Stimulated activated CD8-positive, alpha-beta memory T cell treated with anti-CD3 and anti-CD28 coated beads, Interleukin-4, amount 100 ng/mL, for 4 hours (primary cell): ENCODE measurements at places on chromosomes 4 and X.

GRCh38 chr4:6352031-6352692, 82.5 kb downstream of the WFS1 start:
- no peak for DNase-seq

- DNase-seq, result no peak
These were observed 50.6 kb downstream of the JADE1 start for GRCh38 chr4:128859887-128860677.

DNA sequence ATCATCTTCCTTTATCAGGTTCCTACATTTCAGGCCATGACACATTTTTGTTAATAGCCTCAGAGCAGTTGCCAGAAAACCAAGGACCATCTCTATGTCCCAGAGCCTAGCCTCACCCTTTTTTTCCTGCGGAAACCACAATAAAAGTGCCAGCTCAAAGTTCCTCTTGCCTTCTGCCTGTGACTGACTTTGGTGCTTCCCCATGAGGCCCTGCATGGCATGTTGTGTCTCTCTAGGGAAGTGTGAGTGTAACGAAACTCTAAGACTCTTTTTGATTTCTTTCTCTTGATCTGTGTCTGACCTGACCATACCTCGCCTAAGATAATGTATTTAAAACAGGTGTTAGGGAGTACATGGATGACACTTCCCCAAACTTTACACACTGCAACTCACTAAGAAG, 642.3 kb upstream of the BOD1L1 start:
- DNase-seq, result no peak

GRCh38 chr4:67899096-67899495, 15.3 kb upstream of the TMPRSS11D start:
- DNase-seq, result no peak

- no peak for DNase-seq
These were observed 695.5 kb downstream of the PCDH7 start for GRCh38 chr4:31415629-31416028.

DNA sequence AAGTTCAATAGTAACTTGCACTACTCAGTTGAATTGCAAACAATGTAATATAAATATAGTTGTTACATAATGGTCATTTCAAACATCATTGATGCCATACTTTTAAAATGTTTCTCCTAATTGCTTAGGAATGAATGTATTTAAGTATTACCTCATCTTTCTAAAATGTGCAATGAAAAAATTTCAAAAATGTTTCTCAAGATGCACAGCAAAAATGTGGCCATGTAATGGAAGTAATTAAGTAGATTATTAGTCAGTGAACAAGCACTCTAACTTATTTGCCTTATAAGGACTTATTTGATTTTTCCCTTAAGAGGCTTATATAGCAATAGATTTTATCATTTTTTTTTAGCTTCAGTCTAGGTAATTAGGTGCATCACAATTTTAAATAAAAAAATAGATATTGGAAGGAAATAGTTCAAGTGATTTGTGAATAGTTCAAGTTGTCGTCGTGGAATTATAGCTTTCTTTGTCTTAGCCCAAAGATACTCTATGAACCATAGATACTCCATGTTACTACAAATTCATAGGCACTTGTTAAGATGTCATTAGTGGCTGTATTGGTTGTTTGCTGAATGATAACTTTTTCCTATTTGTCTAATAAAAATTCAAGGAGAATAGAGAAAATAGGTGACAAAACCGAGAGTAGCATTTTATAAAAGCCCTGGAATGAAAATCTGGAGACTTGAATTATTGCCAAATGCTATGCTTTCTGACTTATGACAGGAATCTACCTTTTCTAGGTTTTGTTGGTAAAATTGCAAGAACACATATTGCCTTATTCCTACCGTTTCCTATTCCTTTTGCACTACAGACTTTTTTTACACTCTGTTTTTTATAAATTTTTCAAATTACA, 118.5 kb downstream of the TLL1 start:
- no peak for DNase-seq

DNA sequence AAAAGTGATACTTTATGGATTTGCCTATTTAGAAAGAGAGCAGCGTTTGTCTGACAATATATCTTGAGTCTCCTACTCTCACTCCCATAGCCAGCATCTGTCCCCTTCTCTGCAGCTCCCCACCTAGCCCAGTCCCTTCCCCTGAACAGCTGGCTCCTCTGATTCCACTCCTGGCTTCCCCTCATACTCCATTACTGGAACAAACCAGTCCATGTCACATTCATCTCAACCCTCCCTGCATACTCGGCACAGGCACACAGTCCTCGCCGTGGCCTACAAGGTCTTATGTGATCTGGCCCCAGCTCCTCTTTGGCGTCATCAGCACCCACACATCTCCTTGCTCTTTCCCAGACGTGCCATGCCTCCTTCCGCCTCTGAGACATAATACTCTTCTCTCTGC, 36.7 kb downstream of the SLC2A9 start:
- DNase-seq, result no peak

- no peak for DNase-seq
These were observed 82.1 kb downstream of the GUCY2F start for GRCh38 chrX:109399831-109400230.

- DNase-seq, result no peak
These were observed 50.0 kb upstream of the FAM9C start for GRCh38 chrX:13094374-13094773.

DNA sequence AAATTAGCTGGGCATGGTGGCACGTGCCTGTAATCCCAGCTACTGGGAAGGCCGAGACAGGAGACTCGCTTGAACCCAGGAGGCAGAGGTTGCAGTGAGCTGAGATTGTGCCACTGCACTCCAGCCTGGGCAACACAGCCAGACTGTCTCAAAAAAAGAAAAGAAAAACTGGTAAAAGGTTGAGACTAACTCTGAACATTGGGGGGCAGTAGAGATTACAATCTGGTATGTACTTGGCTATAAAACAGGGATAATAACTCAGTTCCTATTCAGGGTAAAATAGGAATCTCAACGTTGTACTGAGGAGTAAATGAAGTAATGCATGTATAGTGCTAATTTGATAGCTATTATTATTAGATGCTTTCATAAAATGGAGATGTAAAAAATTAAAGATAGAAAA, 12.5 kb upstream of the KLF8 start:
- DNase-seq, result no peak

- no peak for DNase-seq
These were observed 172.7 kb upstream of the HCCS start for GRCh38 chrX:10938365-10938923.

DNA sequence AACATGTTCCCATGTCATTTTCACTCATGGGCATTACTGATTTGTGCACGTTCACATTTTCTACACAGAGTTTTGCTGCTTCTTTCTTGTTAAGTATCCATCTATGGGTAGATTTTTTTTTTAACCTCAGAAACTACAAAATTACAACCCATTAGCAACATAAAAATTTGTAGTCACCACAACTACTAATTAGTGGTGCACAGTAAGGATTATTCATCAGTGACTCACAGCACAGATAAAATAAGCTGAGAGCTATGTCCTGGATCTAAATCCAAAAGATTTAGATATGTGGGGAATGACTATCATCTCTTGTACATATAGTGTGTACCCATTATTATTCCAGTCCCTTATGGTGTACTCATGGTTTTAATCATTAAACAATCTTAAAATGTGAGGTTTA, 19.7 kb upstream of the AMELX start:
- no peak for DNase-seq

DNA sequence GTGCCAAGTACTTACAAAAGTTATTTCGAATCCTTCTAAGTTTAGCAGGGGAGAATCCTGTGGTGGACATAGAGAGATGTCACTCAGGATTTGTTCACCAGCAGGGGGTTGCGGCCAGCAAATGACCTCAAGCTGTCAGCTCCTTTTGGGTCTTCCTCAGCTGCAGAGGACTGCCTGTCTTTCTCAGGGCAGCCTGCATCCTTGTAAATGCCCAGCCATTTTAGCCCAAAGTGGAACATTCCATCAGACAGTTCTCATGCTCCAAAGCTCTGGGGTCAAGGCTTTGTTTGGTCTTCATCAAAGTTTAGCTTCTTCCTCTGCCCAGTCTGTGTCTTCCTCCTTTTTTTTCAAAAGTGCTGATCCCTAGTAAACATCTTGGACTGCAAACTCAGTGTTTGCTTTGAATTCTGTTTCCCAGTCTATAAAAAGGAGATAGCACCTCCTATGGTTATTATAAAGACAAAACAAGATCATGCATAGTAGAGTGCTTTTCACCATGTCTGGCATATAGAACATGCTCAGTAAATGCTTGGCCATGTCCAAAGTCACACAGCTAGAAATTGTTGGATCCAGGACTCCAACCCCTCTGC, 156.4 kb upstream of the GATB start:
- DNase-seq, result no peak
